ENCODE measurements at places on chromosomes 3 and 15.

DNA sequence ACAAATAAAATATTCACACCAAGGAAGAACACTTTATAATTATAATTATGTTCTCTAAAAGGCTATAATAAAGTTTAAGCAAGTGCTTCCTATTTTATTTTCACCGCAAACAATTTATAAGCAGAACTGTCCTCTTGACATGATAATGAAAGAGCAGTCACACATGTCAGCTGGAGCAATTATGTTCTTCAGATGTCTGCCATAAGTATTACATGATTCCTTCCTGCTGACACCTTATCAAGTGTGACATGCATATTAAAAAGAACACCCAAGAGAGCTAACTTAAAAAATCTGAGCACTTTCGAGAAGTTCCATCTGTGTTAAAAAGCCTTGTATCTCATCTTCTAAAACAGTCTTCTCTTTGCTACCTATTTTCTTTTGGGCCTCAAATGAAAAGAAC is 249.5 kb downstream of the SQOR start:
- no peak for DNase-seq

DNA sequence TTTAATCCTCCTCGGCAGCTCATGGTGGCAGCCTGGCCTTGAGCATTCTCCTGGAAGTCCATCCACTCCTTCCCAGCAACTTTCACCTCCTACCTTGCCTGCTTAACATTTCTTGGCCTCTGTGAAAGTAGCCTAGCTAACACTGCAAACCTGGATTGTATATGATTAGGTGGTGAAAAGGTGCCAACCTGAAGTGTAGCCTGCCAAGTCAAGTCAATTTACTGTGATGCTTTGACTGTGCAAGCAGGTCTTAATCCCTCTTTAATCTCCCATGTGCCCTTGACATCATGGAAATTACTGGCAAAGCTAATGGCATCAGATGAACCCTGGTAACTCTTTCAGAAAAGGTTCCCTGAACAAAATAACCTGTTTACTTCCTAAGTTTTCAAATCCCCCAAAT is 169.7 kb upstream of the NR2F2 start:
- DNase-seq = no peak

GRCh38 chr3:64295594-64295993 is 70.3 kb upstream of the PRICKLE2 start:
- no peak for DNase-seq

DNA sequence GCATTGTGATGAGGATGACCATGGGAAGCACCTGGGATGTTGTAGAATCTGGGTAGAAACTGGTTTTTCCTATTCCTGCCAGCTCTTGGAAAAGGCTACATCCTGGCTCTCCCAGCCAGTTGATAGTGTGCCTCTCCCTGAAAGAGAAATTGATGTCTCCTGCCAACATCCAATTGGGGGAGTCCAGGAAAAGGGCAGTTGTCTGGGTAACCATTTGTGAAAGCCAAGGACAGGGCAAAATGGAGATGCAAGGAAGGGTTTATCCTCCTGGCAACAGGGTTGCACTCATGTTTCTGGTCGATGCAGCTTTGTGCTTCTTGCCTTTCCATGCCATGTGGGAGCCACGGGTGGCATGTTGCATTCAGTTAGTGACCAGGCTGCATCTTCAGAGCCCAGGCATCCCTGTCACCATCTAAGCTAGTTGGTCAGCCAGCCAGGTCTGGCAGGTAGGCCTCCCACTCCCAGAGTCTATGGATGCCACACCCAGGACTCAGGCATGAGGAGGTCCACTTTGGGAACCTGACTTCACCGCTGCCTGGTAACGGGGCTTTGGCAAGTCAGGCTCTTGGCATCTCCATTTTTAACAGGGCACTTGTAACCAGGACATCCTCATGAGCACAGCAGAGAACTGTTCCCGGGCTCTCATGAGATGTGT is 153.5 kb downstream of the DNAJB8 start:
- DNase-seq = no peak

GRCh38 chr3:142209655-142210054 is 15.7 kb downstream of the GK5 start:
- DNase-seq = no peak

GRCh38 chr3:46429671-46430070 is 22.6 kb downstream of the CCRL2 start:
- DNase-seq = no peak

- no peak for DNase-seq
Measured at GRCh38 chr15:31169558-31169957, 68.0 kb upstream of the TRPM1 start.

GRCh38 chr3:192077795-192078497 is 617.0 kb downstream of the PYDC2 start:
- DNase-seq = no peak

DNA sequence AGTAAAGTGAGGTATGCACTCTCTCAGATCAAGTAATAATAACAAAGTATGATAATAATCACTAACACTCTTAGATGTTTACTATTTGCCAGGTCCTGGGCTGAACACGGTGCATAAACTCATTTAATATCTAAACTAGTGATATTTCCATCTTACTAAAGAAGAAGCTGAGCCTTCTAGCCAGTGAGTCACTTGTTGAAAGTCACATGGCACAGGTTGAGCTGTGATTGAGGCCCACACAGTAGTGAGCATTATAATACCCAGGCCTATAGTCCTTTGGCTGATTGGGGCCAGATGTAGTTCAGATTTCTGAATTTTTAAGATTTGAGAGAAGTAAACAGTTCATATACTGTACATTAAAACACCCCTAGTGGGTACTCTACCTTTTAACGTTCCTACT is 93.2 kb upstream of the CCDC80 start:
- no peak for DNase-seq

- DNase-seq = no peak
Measured at GRCh38 chr3:122415104-122415744, 638 bp downstream of the WDR5B start.

GRCh38 chr3:129336093-129336706 is 57.5 kb downstream of the HMCES start:
- no peak for DNase-seq

- DNase-seq = no peak
Measured at GRCh38 chr15:52113708-52114107, 1.1 kb upstream of the BCL2L10 start.

- no peak for DNase-seq
Measured at GRCh38 chr15:27934782-27935181, 164.3 kb downstream of the OCA2 start.

DNA sequence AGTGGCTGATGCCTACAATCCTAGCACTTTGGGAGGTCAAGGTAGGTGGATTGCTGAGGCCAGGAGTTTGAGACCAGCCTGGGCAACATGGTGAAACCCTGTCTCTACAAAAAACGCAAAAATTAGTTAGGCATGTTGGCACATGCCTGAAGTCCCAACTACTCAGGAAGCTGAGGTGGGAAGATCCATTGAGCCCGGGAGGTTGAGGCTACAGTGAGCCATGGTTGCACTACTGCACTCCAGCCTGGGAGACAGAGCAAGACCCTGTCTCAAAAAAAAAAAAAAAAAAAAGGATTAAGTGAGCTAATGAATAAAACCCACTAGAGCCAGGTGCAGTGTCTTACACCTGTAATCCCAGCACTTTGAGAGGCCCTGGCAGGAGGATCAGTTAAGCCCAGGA is 6.7 kb upstream of the SEC11A start:
- DNase-seq = no peak

GRCh38 chr3:150443331-150443741 is 35.2 kb downstream of the TSC22D2 start:
- no peak for DNase-seq

- no peak for DNase-seq
Measured at GRCh38 chr15:80328496-80328895, 75.7 kb upstream of the ARNT2 start.
